Mesenchymal stem cell (in vitro differentiated cells and primary cell): ENCODE measurements at places on chromosomes 4 and X.

DNA sequence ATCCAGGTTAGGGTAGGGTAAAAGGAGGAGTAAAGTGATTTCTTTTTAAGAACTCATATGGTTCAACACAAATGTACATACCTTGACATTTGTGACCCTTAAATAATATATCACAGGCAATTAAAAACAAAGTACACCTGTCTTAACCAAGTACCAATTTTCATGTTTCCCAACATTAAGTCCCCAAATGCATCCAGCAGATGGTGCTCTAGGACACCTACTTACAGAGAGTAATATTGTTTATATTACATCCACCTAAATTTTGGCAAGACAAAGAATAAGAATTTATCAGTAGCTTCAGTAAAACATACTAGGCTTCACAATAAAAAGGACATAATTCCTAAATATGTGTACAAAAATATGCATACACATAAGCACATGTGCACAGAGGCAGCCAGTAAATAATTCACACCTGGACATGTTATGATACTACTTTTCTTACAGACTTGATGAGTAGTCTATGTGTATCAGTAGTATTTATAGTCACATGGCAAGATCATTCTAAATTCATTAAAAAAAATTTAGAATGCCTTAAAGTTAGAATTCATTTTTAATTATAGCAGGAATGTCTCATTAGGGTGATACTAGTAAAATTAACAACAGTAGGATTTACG, 219.7 kb downstream of the DCLK2 start:
- H3K27me3 ChIP-seq = no peaks in the 10 kb centered on the region
- H3K4me1 ChIP-seq = no peaks in the 10 kb centered on the region
- H3K27ac ChIP-seq = no peak overlapping the region

DNA sequence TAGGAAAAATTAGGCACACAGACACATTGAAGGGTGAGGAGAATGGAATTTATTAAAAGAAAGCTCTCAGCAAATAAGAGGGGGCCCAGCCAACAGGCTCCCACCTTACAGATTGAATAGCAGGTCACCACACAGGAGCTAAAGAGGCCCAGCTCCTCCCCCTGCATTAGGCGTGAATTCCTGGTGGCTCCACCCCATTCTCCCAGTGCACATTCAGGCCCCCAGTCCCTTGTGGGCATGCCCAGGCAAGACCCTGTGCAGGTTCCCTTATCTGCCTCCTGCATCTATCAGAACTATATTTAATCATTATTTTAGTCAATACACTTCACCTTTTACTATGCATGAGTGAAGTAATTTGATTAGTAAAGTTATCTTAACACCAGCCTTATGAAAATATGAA, 856.3 kb upstream of the NDST4 start:
- H3K4me3 ChIP-seq = no peak overlapping the region
- H3K27me3 ChIP-seq = no peaks in the 10 kb centered on the region
- no peak overlapping the region for H3K27ac ChIP-seq
- peaks cover 1% of the 10 kb centered on the region for H3K4me1 ChIP-seq

DNA sequence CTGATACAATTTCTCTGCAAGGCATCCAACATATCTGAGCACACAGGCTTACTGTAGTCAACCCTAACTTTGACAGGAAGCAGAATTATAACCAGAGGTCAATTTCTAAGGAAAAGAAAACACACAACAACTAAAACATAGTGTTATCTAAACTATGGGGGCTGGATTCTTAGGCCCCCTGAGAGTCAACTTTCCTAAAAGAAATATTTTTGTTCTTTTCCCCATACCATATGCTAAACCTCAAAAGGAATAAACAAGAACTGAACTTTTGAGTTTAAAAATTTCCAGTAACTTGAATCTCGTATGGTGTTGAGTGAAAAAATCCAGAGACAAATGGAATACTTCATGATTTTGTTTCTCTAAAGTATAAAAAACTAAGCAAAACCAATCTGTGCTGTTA, 42.9 kb downstream of the ATXN3L start:
- no peaks in the 10 kb centered on the region for H3K36me3 ChIP-seq
- no peaks in the 10 kb centered on the region for H3K4me1 ChIP-seq
- DNase-seq = no peak

- no peaks in the 10 kb centered on the region for H3K36me3 ChIP-seq
- H3K4me3 ChIP-seq = no peak overlapping the region
- H3K27ac ChIP-seq = no peak overlapping the region
- no peaks in the 10 kb centered on the region for H3K4me1 ChIP-seq
- no peak for DNase-seq
These were observed 56.6 kb upstream of the C4orf54 start for GRCh38 chr4:99714179-99714578.

DNA sequence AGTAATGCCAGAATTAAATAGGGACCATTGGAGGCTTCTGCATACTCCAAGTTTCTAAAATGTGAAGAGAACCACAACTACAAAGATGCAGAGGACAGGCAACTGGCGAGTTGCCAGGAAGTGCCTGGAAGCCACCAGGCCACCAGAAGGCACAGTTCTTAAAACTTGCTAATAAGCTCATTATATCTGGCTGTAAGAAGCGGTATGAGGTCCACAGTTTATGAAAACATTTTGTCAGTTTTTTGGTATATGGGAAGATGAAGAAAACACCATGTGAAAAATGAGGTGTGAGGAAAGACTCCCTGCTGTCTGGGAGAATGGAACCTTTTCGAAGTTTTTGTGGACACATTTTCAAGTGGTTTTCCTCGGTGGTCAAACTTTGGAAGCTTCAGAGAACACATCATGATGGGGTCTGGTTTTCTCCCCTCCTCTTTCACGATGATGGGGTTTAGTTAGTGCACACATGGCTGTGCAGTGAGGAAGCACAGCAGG, 202.7 kb downstream of the NR3C2 start:
- DNase-seq = no peak
- no peaks in the 10 kb centered on the region for H3K27me3 ChIP-seq
- H3K4me1 ChIP-seq = peaks cover 4% of the 10 kb centered on the region
- H3K4me3 ChIP-seq = no peak overlapping the region
- peak overlapping the region; percentile 28 for H3K27ac ChIP-seq

DNA sequence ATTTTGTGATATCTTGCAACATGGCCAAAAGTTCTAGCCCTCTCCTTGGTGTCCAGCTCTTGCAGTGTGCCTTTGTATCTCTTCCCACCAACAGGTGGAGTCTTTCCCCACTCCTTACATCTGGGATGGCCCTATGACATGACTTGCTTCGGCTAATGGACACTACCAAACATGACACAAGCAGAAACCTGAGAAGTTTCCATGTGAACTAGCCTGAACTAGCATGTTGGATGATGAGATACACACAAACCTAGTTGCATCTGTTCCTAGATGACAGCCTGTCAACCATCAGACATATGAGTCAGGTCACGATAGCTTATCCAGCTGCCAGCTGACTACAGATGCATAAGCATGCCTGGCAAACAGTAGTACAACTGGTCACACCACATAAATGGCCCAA, 207.5 kb upstream of the FTHL17 start:
- no peak overlapping the region for H3K4me3 ChIP-seq
- H3K4me1 ChIP-seq = no peaks in the 10 kb centered on the region
- peak; percentile 28 for DNase-seq
- H3K27me3 ChIP-seq = no peaks in the 10 kb centered on the region
- no peaks in the 10 kb centered on the region for H3K36me3 ChIP-seq

- peak; percentile 84 for DNase-seq
- H3K4me1 ChIP-seq = peaks cover 2% of the 10 kb centered on the region
- no peak overlapping the region for H3K27ac ChIP-seq
- H3K4me3 ChIP-seq = no peak overlapping the region
- H3K27me3 ChIP-seq = no peaks in the 10 kb centered on the region
These were observed 452.4 kb downstream of the BCOR start for GRCh38 chrX:39645178-39645895.

DNA sequence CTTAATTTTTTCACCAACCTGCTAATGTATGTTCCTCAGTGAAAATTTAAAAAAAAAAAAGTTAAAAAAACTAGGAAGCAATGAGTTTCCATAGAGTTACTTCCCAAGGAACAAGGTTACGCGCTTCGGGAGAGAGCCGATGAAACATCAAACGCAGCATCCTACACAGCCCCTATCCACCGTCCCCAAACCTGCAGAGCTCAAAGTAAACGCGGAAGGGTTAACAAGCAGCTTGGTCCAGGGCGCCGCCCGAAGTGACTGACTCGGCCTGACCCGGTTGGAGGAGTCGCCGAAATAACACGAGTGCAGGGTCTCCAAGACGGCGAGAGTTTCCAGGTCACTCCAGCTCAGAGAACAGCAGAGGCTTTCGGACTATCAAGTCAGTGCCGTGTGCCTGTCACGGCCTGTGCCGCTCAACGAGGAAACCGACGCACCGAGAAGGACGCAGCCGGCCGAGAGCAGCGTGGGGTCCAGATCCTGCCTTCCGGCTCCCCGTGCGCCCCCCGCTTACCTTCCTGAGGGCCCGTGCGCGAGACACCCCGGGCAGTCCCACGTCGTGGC, 512 bp downstream of the NOP14 start:
- peaks cover 18% of the 10 kb centered on the region for H3K4me1 ChIP-seq
- H3K27me3 ChIP-seq = no peaks in the 10 kb centered on the region
- peaks cover 16% of the 10 kb centered on the region for H3K36me3 ChIP-seq
- DNase-seq = peak; percentile 78
- peak overlapping the region; percentile 87 for H3K4me3 ChIP-seq
- peak overlapping the region; percentile 75 for H3K27ac ChIP-seq

GRCh38 chrX:150293311-150294013, 69.7 kb upstream of the MAMLD1 start:
- DNase-seq = no peak
- no peaks in the 10 kb centered on the region for H3K36me3 ChIP-seq
- no peaks in the 10 kb centered on the region for H3K4me1 ChIP-seq

GRCh38 chr4:17567271-17567670, 9.7 kb upstream of the LAP3 start:
- H3K4me1 ChIP-seq = no peaks in the 10 kb centered on the region
- no peaks in the 10 kb centered on the region for H3K27me3 ChIP-seq
- no peak overlapping the region for H3K27ac ChIP-seq
- no peaks in the 10 kb centered on the region for H3K36me3 ChIP-seq

DNA sequence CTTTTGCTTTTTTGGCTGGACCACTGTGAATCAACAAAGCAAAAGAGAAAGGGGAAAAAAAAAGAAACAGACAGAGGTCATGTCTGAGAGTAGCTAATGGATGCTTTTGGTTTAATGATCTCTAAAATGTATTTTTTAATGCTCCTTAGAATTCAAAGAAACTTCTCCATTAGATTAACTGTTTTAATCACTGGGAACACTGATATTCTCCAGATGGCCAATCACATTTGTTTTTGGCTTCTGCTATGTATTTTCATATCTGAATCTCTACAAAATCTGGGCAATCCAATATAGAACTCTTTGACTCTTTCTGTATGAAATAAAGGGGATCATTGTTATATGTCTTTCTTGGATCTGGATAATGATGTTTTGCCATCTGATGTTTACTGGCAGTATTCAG, 278.2 kb downstream of the ADGRL3 start:
- DNase-seq = no peak
- H3K4me1 ChIP-seq = no peaks in the 10 kb centered on the region
- no peaks in the 10 kb centered on the region for H3K27me3 ChIP-seq
- H3K36me3 ChIP-seq = no peaks in the 10 kb centered on the region
- H3K4me3 ChIP-seq = no peak overlapping the region

- DNase-seq = peak; percentile 62
- no peak overlapping the region for H3K4me3 ChIP-seq
- H3K27me3 ChIP-seq = no peaks in the 10 kb centered on the region
- no peak overlapping the region for H3K27ac ChIP-seq
These were observed 39.5 kb downstream of the ENOPH1 start for GRCh38 chr4:82469791-82470345.

DNA sequence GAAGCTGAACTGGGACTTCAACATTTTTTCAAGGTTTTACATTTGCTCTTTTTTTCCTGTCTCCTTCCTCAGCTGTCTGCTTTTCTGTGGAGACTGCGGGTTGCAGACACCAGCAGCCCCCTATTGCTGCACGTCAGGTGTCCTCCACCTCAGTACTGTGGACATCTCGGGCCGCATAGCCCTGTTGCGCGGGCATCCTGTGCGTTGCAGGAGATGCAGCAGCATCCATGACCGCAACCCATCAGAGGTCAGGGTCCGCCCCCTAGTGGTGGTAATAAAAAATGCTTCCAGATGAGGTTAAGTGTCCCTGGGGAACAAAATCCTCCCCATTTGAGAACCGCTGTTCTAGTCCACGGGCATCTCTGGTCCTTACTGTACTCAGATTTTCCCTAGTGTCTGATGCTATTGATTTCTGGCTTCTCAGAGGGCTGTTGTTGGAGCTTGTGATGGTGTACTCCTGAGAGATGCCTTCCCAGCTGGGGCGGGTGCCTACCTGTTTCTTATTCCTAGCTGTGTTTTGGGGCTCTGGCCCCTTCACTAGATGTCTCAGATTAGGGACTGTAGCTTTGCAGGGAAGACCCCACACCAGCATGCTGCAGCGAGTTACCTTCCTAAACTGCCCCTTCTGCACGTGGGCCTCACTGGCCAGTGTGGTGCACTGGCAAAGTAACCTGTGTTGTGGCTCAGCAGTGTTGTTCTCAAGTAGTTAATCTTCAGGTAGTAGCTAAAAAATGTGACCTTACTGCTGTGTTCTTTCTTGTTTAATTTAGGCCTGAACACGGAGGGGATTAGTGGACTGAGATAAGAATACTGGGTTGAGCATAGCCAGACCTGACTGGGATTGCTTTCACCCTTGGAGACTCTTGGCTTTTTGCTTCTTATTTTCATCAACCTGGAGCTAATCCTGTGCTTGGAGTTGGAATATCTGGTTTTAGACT, 28.2 kb downstream of the NSD2 start:
- H3K36me3 ChIP-seq = peaks cover 22% of the 10 kb centered on the region
- DNase-seq = peak; percentile 85
- H3K27me3 ChIP-seq = no peaks in the 10 kb centered on the region
- peaks cover 2% of the 10 kb centered on the region for H3K4me1 ChIP-seq
- H3K4me3 ChIP-seq = peak overlapping the region; percentile 23

- DNase-seq = peak; percentile 94
- no peaks in the 10 kb centered on the region for H3K4me1 ChIP-seq
- H3K36me3 ChIP-seq = no peaks in the 10 kb centered on the region
- no peak overlapping the region for H3K27ac ChIP-seq
- no peaks in the 10 kb centered on the region for H3K27me3 ChIP-seq
These were observed 96.8 kb upstream of the CXXC4 start for GRCh38 chr4:104591510-104591911.

DNA sequence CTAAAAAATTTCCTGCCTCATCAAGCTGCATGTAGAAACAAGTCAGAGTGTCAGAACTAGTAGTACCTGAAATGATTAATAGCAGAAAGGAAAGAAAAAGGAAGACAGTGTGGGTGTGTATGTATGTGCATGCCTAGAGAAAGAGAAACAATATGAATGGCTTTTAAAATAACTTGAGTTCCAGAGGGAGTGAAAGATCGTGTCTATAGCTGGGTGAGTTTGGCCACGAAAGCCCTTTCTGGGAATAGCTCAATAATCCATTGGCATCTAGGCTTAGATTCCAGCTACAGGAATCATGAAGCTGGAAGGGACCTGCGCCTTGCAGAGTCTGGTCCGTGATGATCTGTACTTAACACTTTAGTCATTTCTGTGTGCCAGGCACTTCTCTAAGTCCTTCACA, 195.6 kb downstream of the RAPGEF2 start:
- H3K4me3 ChIP-seq = no peak overlapping the region
- H3K27ac ChIP-seq = no peak overlapping the region
- no peaks in the 10 kb centered on the region for H3K36me3 ChIP-seq

DNA sequence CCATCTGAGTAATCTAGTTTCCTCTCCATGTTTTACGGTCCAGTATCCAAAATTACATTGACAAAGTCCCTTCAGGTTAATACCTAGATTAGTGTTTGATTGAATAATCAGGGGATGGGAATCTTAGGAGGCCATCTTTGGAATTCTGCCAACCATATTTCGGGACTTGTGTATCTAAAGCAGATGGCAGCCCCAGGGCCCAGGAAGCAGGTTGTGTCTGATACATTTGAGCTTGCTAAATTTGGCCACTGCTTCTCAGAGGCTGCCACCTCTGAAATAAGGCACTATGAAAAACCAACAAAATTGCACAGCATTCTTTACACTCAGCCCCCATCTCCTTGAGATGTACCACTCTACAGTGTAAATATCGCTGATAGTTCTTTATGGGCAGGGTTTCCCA, 102.1 kb downstream of the ASB9 start:
- H3K36me3 ChIP-seq = no peaks in the 10 kb centered on the region
- H3K27ac ChIP-seq = no peak overlapping the region
- DNase-seq = no peak
